ENCODE measurements at places on chromosomes 16 and 17. TPM values are rescaled to one million over a fixed set of nuclear protein-coding genes. Genes with fewer than 3 reads are reported as not detected.

The NOG gene
- 11.0 TPM for total RNA-seq

- no peak for DNase-seq
These were observed 245 bp upstream of the RNF227 start for GRCh38 chr17:7916385-7916682.

DNA sequence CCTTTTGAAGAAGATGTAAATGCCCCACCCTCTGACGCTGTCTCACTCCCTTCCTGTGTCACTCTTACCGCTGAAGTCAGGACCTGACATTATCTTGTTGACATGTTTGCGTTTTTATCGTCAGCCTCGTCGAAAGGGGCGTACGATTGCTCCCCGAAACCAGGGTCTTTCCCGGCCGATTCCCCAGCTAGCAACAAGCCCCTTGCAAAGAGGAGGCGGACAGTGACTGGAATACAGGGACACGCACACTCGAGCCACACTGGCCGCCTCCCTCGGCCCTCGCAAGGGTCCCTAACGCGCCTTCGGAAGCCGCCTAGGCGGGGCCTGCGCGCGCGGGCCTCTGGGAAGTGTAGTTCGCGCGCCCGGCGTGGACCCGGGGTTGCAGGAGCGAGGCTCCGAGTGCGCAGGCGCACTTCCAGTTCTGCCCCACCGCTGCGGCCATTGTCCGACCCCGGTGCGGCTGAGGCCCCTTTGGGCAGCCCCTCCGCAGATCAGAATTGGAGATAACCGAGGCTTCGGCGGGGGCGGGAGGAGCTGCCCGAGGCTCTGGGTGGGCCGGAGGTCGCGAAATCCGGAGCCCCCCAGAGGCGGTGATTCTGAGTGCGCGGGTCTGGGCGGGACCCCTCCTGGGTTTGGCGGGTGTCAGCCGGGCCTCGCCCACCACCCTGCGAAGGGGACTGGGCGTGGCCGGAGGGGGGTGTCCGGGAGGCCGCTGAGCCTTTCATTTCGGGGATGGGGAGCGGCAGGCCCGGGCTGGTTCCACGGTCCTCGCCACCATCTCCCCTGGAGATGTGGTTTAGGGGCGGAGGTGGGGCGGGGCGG lies at the start of gene ZFP90:
Gene ZFP90, plus strand, starts transcription at position 412 of the 822 bp plus-strand sequence. CDS start 502 bp downstream, outside the sequence.
- DNase-seq = peak; percentile 73

DNA sequence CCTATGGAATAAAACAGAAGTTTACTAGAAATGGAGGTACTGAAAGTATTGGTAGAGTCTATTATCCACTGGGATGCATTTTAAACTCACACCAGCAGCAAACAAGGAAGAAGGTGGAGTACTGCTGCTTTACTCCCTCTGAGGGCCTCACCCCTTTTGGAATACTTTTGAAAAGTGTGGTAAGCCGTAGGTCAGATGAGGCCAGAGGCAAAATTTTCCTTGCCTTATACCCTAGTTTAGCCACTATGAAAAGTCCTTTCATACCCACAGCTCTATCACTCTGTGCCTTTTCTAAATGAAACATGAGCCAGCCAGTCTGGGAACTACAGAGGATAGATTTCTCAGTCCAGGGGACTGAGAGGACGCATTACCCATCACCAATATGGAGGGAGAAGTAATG lies 14.0 kb downstream of the GDE1 start:
- no peak for DNase-seq

DNA sequence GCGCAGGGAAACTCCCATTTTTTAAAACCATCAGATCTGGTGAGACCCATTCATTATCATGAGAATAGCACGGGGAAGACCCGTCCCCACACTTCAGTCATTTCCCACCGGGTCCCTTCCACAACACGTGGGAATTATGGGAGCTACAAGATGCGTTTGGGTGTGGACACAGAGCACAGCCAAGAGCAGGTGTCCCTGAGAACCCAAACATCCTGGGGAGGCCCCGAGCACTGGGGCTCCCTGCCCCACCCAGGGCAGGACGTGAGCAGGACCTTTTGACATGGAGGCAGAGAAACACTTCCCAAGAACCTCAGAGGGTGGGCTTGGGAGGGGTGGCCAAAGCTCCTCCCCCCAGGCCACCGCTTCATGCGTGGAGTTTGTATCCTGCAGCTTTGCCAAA lies 89.9 kb upstream of the DNAH17 start:
- no peak for DNase-seq

GRCh38 chr16:49484451-49484849 lies 110.8 kb downstream of the C16orf78 start:
- no peak for DNase-seq

- no peak for DNase-seq
These were observed 78.5 kb downstream of the SALL1 start for GRCh38 chr16:51072591-51072990.

The SCGB1C2 gene
- total RNA-seq = not detected

- DNase-seq = peak; percentile 56
These were observed 639 bp upstream of the TRIM65 start for GRCh38 chr17:75897160-75898019.

GRCh38 chr16:82024316-82024715 lies 10.7 kb upstream of the HSD17B2 start:
- DNase-seq = no peak

DNA sequence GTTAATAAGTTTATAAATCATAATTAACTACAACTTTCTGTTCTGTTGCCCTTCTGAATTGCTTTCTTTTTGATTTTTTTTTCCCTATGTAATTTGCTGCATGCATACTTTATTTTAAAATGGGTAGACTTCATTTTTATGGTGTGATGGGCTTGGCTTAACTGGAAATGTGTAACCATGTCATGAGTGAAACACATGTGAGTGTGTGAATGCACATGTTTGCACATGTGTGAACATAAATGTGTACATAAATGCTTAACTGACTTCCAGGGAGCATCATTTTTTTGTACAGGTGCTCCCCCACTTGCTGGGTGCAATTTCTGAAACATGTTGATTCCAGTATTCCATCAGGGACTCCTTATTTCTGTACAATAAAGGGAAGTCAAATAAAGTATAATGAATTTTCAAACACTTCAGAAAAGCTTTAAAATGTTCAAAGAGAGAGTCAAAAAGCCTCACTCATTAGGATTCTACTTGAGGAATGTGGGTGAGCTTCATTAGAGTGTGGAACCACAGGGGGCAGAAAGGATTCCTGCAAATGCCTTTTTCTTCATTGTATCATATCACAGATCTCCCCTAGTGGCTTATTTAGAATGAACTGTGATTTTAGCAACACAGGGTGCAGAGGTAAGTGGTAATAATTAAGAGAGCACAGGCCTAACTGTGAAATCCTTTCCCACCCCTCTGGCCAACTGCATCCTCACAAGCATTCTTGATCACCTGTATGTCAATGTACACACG lies 31.7 kb upstream of the CDH11 start:
- no peak for DNase-seq

The VAT1 gene
- total RNA-seq = 125 TPM

- peak; percentile 91 for DNase-seq
These were observed 8.1 kb downstream of the CYGB start for GRCh38 chr17:76529224-76530094.

The KIF19 gene
- total RNA-seq = not detected

- DNase-seq = no peak
These were observed 10.0 kb upstream of the PECAM1 start for GRCh38 chr17:64400642-64401041.

DNA sequence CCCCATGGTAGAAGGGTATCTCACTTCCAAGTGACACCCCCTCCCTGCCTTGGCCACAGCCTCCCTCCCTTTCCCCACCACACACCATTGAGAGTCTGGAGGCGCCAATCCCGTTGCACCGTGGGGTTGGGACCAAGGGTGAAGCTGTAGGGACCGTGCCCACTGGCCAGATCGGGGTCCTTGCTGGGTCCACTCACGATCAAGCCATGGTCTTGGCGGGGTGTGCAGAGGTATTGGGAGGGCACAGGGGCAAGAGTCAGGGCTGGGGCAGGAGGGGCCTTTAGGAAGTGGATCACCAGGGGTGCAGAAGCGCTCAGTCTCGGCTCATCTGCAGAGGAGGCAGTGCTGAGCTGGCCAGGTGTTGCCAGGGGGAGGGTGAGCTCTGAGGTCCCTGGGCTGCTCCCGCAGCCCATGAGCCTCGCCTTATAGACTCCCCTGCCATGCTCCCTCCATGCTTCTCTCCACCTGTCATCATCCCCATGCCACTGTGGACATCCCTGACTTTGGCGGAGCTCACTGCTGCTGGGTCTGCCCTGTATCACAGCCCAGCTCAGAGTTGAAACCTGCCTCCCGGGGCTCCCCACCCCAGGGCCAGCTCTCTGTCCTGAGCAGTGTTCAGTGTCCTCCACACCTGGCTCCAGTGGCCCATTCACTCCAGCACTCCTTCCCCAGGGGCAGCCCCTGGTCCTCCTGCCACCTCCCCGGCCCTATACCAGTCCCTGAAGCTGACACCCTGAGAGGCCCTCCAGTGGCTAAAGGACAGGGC lies 8.3 kb downstream of the CDH16 start:
- DNase-seq = no peak

The CDRT15L2 gene
- not detected for total RNA-seq

- DNase-seq = no peak
These were observed 459 bp upstream of the MARCHF10 start for GRCh38 chr17:62808576-62808970.

DNA sequence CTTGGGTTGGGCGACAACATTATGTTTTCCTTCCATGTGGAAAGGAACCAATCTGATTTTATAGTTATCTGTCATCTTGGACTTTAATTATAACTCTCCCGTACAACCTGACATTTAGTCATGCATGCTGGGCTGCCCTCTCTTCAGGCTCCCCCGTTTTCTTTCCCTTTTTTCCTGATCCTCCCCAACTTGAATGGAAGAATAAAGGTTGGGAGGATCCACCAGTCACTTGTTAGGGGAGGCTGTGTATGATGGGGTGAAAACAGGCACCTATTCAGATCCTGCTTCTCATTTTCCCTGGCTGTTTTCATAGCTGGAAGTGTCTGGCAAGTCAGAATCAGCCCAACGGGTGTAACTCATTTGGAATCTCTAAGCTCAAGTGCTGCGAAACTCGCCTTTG lies 267.2 kb upstream of the SALL1 start:
- no peak for DNase-seq

DNA sequence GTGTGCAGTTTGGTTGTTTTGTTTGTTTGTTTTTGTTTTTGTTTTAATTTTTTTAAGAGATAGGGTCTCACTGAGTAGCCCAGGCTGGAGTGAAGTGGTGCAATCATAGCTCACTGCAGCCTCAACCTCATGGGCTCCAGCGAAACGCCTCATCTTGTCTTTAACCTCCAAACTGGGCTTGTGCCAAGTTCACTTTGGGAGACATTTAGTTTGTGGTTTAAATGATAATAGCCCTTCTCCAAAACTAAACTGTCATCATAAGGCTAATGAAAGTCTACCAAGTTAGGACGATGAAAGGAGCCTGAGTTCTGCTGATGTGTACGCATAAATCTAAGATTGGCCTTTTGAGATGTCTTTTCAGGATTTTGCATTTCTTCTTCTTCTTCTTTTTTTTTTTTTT lies 6.5 kb upstream of the CARD14 start:
- no peak for DNase-seq

DNA sequence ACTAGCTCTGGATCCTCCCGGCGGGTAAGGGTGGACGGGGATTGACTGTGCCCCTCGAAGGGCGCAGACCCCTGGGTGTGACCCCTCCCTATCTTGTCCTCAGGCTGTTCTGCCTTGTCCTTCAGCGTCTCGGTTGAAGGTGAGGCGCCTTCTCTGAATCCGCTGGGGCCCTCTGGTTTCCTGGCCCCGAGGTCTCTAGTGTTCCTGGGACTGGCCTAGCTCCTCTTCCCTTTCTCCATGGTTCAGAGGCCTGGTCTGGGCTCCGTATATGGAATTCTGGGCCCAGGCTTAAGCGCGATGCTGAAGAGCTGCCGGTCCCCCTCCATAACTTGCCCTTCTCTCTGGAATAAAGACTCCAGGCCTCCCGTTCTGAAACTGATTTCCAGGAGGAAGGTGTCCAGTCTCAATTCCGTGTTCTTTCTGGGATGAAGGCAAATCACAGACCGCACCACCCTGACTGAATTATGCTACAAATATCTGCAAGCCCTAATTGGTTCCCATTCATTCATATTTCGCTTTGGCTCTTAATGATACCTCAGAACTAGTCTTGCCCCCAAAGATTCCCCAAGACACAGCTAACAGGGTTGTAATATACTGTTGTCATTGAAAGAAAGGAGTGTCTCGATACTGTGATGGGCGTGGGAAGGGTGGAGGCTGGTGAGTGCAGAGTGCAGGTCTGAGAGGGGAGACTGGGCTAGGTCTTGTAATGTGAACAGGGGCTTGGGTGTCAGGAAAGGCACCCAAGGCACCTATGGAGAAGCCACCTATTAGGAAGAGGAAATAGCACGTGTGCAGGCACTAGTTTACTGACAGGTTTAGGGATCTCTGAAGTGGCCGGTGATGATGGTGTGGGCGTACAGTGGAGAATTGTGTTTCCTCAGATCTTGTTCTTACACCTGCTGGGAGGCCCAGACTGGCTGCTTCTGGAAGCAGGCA lies 851 bp downstream of the EDC4 start:
- DNase-seq = peak; percentile 33

GRCh38 chr16:86388976-86389375 lies 121.4 kb upstream of the FOXF1 start:
- DNase-seq = no peak

- DNase-seq = peak; percentile 80
These were observed 943 bp downstream of the CNTROB start for GRCh38 chr17:7932949-7933348.

GRCh38 chr17:62101090-62101489 lies 36.0 kb upstream of the MED13 start:
- DNase-seq = no peak

- DNase-seq = no peak
These were observed 173.7 kb downstream of the TRIM37 start for GRCh38 chr17:58932956-58933355.

GRCh38 chr17:19868079-19868395 lies 301 bp upstream of the ULK2 start:
- no peak for DNase-seq

DNA sequence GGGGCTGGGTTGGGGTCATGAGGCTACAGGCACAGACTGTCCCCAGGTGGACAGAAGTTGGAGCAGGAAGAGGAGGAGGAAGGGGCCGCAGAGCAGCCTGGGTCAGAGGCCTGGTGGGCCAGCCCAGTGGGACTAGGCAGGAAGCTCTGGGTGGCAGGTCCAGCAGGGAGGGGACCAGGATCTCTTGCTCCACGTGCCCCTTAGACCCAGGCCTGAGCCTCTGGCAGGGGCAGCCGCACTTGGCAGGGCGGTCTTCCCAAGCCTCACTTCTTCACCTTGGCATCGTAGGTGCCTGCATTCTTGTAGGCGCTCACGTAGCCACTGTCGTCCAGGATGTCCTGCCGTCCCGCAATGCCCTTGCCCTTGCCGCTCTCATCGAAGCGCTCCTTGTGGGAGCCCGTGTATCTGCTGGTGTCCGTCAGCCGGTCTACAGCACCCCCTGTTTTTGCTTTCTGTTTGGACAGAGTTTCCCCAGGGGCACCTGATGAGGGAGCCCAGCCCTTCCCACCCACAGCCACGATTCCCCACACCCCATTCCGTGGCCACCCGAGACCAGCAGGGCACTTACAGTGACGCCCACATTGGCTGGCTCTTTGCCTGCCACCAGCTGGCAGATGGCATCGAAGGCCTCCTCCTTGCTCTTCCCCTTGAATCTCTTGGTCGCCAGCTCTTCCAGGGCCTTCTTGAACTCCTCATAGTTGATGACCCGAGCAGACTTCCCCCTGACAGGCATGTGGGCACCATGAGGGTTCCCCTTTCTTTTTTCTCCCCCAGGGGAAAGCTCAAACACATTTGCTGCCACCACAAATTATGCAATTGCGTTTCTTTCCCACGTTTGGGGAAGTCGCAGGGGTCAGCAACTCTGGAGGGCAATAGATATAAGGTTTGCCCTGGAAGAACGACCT lies 3.1 kb downstream of the TPPP3 start:
- no peak for DNase-seq

GRCh38 chr16:54597222-54597621 lies 310.6 kb upstream of the IRX3 start:
- DNase-seq = no peak

The CPHXL gene
- total RNA-seq = not detected
